ENCODE measurements at places on chromosomes 2 and 18.

DNA sequence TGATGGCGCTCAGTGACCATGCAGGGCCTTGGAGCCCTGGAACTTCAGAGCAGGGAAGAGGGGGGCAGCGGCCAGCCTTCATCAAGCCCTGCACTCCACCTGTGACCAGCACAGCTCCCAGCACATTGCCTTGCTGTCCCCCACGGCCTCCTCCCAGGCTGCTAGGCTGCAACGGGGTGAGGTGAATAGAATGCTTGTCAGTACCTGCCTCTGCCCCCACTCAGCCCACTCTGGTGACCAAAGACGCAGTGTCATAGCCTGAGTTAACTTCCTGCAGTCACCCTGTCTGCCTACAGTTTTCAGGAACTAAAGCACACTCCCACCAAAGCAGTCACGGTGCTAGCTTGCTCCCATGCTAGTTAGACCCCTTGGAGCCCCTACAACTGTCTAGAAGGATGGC, 72.1 kb downstream of the STPG4 start:
- no peak for DNase-seq

DNA sequence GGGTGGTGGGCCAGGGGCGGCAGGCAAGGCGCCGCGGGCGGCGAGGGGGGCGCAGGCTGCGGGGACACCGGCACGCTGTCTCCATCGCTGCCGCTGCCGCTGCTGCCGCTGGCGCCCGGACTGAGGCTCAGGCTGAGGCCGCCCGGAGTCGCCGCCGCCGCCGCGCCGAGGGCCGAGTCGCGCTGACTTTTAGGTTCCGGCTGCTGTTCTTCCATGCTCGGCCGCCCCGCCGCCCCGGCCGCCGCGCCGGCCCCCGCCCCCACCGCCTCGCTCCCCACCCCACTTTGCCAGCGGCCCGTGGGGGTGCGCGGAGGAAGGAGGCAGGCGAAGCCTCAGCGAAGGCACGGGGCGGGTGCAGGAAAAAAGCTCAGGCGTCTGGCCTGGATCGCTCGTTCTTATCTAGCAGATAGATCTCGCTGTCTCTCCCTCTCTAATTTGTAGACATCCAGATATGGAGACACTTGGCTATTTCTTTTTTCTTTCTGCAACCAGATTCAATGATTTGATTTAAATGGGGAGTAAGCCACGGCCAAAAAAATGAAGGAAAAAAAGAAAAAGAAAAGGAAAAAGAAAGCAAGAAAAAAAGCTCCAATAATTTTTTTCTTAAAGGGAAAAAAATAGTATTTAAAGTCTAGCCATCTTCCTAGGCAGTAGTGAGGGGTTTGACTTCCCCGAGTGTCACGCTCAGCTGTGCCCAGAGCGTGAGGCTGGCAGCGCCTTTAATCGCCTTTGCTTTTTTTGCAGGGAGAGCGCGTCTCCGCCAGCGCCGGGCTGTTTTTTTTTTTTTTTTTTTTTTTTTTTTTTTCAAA, at the start of gene EN1:
Gene EN1, minus strand, starts transcription at position 696 of the 809 bp plus-strand sequence. Its CDS starts 481 bp downstream, at position 215.
- no peak for DNase-seq

- DNase-seq: no peak
Measured at GRCh38 chr2:120873958-120874887, 138.6 kb downstream of the GLI2 start.

GRCh38 chr2:177763531-177764265, 308.9 kb downstream of the PDE11A start:
- DNase-seq: peak; percentile 26

DNA sequence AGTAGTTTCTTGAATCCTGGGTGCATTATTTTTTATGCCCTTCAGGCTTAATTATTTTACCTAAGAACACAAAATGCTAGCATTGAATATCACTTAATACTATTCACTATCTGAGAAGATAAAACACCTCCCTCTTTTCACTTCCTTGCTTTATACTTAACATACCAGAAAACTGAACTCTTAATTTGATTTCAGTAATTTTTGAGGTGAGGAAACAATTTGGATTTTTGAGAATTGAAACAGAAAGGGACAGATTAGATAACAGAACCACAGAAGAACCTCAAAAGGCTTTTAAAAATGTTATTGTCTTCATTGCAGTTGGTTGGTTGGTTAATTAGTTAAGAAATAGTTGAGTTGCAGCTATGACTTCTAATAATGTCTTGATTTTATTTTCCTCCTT, 69.5 kb downstream of the GPD2 start:
- DNase-seq: no peak

- DNase-seq: no peak
Measured at GRCh38 chr2:3142961-3143571, 234.6 kb downstream of the EIPR1 start.

DNA sequence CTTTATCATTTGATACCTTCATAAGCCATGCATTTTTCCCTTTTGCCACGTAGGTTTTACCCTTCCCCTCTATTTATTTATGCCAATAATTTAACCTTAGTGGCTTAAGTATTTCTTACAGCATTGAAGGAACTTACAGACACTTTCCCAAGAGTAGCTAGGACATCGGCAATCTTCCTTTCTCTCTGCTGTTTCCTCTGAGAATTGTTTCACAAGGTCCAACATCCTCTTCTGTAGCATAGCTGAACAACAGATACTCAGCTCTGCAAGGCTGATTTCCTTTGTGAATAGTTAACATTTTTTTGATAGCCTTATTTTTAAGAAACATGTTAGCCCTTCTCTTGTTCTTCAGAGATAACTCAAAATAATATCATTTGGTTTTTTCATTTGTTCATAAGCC, 1.1 kb upstream of the GCA start:
- DNase-seq: no peak

DNA sequence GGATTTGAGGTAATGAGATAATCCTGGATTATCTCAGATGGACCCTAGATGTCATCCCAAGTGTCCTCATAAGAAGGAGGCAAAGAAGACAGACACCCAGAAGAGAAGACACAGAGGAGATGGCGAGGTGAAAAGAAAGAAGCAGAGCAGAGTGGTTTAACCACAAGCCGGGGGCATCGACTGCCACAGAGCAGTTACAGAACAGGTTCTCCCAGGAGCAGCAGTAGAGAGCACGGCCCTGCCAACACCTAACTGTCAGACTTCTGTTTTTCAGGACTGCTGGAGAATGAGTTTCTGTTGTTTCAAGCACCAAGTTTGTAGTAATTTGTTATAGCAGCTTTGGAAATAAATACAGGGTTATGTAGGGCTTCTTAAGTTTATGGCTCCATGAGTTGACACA, 437.0 kb downstream of the THSD7B start:
- DNase-seq: no peak

DNA sequence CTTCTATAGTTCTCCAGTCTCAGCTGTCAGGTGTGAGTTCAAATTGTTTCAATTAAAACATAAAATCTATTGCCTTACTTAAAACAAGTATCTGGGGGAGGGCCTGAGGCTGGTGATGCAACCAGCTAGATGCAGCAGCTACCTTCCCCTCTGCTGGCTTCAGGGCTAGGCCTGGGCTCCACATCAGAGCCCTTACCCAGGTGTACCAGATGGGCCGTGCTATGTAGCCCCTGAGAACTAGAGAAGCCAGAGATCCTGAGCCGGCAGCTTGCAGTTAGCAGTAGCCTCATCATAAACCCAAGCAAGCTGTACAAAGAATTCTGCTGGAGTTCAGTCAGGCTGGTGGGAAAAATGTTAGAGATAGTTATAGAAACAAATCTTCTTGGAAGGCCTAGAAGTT, 97.7 kb upstream of the ACAA2 start:
- no peak for DNase-seq

DNA sequence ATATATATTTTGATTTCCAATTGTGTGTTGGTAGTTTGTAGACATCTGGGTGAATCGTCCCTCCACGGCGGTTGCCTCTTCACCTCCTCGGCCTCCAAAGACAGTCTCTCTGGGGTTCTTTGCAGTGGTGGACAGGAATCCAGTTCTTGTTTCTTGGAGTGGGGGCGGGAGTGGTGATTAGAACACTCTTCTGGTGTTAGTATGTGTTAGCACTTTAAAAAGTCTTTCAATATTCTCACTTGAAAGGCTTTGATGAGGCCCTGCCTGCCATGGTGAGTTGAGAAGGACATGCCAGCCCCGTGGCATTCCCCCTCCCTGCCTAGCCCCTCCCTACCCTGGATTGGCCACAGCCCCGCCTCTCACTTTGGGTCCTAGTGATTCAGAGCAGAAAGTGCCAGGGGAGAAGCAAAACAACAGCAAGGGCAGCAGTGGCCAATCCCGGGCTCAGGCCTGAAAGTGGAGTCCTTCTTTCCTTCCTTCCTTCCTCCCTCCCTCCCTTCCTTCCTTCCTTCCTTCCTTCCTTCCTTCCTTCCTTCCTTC, 316.8 kb upstream of the HS6ST1 start:
- no peak for DNase-seq

- DNase-seq: no peak
Measured at GRCh38 chr2:96859099-96859649, 1.4 kb upstream of the ANKRD39 start.

DNA sequence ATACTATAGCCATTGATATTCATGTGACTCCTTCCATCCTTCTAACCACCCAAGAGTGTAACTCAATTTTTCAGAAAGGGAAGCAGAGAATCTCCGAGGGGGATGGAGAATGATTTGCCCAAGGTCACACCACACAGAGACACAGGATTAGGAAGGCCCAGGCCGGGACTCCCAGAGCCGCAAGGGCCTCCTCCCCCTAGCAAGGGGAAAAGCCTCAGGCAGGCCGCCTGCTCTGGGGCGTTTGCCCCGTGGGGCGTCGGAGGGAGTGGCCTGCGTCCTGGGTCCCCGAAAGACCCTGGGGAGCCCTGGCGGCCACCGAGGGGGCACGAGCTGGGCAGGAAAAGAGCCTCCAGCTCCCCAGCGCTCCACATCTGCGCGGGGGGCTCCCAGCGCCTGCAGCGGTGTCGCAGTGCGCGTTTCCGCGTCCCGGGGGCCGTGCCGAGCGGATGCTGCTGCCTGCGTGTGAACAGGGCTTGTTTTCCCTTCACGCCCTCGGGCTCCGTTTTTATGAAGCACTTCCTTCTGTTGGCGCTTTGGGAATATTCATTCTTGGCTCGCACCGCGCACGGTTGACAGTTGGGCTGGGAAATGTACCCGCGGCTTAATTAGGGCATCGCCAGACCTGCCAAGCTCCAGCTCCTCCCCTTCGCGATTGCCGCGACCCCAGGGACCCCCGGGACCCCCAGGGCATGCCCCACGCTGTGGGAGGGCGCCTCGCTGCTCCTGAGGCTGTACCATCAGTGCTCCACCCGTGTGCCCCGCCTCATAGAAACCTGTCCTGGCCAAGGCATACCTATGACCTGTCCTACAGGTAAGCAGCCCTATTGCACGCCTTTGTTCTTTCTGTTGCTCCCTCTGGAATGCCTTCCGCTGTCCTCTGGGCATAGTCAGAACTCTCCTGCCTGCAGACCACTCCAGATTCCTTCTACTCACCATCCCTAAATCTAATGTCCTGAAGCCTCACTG, 158.9 kb upstream of the GLI2 start:
- DNase-seq: no peak

DNA sequence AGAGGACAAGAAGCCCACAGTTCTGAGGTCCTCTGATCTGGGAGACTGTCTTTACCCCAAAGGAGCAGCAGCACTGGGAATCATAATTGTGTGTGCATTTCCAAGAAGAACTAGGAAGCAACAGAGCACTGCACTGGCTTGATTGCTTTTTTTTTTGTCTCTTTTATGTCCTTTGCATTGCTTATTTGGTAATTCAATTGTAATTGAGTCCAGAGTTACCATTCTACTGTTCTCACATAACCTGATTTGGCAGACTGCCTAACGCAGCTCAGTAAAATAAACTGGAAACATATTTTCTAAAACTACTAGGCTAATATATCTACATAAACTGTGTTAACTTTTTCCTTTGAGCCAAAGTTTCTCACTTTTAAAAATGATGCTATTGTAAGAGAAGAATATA, 190.3 kb upstream of the SLC8A1 start:
- no peak for DNase-seq

GRCh38 chr18:50154420-50154819, 40.5 kb downstream of the MYO5B start:
- DNase-seq: no peak

DNA sequence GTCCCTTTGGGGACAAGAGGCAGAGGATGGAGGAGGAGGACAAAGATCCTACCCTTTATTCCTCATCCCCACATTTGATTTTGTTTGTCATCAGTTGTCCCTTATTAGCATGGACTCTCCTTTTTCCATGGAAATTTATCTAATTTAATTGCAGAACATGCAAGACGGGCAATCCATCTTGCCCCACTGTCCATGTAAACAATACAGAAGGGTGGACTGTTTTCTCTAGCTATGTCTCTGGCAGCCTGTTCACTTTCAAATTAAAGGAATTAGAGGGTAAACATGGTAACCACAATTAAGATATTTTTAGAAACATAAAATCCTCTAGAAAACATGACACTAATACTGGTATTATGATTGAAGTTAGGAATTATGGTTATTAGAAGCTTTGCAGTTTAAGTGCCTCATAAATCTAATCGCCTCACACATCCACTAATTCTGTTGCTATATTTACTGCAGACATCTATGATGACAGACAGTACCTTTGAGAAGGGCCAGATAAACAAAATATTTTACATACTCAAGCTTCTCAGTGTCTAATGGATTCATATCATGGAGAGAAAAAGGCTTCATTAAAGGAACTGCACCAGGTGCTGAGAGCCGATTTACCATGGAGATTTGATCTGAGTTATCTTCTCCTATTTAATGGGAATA, 215.5 kb downstream of the LNPK start:
- DNase-seq: no peak

DNA sequence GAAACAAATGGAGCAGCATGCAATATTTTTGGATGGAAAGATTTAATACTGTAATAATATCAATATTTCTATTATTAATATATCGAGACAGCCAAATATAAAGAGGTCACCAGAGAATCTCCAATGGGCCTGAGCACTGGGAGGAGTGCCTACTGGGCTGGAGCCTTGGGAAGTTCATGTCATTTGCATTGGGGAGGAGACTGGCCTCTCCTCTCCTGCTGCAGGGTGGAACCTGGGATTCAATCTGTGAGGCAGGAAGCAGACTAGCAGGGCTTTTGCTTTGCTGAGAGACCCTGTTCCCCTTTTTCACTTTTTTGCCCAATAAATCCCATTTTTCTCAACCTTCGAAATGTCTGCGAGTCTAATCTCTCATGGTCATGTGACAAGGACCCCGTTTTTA, 390.6 kb upstream of the CYRIA start:
- DNase-seq: no peak

DNA sequence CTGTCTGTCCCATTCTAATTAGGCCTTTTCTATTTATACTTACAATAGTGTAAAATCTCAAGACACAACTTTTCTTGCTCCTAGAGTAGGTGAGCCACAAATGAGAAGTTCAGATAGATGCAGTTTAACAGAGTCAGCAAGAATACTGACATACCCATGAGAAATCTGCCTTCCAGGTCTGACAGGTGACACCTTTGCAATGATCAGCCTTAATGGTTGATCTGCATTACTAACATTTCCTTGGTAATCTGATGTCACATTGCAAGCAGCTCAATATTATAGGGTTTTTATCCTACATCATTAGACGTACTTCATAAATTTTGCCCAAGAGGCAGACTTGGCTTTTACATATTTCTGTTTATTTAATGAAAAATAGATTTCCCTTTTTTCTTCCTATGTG, 359.3 kb upstream of the VWC2L start:
- no peak for DNase-seq
